ENCODE measurements at places on chromosomes 13 and 19. TPM values are rescaled to one million over a fixed set of nuclear protein-coding genes. Genes with fewer than 3 reads are reported as not detected.

The CAPN12 gene
- not detected for total RNA-seq

The PTH2 gene
- not detected for total RNA-seq

The KLK5 gene
- total RNA-seq = not detected

The CDX2 gene
- 2.4 TPM for total RNA-seq

The SBSN gene
- 0.20 TPM for total RNA-seq

The ATXN8OS gene
- not detected for total RNA-seq

The DACT3 gene
- 7.4 TPM for total RNA-seq

The PPP1R37 gene
- total RNA-seq = 35.8 TPM

The CFAP97D2 gene
- not detected for total RNA-seq

DNA sequence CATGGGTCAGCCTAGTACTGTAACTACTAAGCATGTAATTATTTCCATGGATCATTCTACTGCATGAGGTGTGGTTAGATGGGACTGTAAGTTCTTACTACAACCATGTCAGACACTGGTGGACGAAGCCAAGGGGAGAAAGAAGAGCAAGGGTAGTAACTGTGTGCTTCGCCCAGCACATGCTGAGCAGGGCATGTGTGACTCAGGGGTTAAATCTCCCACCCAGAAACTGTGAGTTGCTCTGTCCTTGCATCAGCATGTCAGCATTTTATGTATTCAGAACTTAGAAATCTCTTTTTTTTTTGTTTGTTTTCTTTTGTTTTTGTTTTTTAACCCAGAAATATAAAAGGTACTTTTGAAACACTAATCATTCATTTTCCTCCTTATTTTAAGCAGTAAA, 436.6 kb upstream of the KLF12 start:
- H3K27me3 ChIP-seq = no peaks in the 10 kb centered on the region
- H3K4me3 ChIP-seq = no peak overlapping the region
- no peaks in the 10 kb centered on the region for H3K36me3 ChIP-seq
- DNase-seq = no peak

DNA sequence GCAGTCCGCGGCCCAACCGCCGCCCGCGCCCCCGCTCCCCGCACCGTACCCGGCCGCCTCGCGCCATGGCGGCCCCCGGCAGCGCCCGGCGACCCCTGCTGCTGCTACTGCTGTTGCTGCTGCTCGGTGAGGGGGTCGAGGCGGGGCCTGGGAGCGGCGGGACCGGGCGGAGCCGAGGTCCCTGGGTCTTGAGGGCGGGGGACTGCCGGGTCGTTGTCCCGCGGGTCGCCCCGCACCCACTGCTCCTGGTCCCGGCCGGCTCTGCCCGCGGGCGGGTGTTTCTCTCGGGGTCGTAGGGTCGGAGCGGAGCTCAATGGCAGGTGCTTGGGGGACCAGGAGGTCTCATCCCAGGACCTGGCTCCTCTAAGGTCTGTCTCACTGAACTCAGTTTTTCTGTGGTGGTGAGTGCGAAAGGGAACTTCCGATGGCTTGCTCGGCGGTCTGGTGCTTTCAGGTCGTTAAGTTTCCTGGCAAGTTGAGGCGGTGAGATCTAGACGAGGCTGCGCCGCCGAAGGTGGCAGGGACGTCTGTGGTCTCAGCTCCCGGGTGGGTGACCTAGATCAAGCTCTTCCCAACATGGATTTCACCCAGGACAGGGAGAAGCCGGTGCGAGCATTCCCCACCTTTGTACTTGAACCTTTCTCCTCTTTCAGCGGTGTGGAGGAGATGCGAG, 467 bp downstream of the LAMP1 start:
- peaks cover 28% of the 10 kb centered on the region for H3K27me3 ChIP-seq
- peaks cover 22% of the 10 kb centered on the region for H3K4me1 ChIP-seq
- peaks cover 4% of the 10 kb centered on the region for H3K36me3 ChIP-seq
- peak overlapping the region; percentile 94 for H3K27ac ChIP-seq
- no peak for DNase-seq
- H3K4me3 ChIP-seq = peak overlapping the region; percentile 95

- peaks cover 59% of the 10 kb centered on the region for H3K4me1 ChIP-seq
- H3K36me3 ChIP-seq = no peaks in the 10 kb centered on the region
- DNase-seq = no peak
- H3K27me3 ChIP-seq = no peaks in the 10 kb centered on the region
Measured at GRCh38 chr13:52783943-52784342, 44.3 kb upstream of the CNMD start.

DNA sequence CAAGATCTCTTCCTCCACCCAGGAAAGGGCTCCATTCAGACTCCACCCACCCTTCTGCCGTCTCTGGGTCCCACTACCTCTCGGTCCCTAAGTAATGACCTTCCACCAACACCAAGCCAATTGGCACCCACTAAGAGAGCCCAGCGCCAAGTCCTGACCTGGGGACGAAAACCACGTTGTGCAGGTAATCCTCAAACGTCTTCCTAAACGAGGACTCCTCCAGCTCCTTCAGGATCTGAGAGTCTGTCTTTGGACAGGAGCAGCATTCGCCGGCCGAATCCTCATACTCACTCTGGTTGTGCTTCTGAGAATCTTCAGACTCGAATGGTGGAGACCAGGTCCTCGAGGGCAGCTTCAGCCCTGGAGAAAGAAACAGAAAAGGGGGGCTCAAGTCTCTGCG, 83.1 kb downstream of the ZNF557 start:
- peaks cover 5% of the 10 kb centered on the region for H3K36me3 ChIP-seq
- peak overlapping the region; percentile 21 for H3K27ac ChIP-seq
- H3K27me3 ChIP-seq = no peaks in the 10 kb centered on the region
- H3K4me1 ChIP-seq = no peaks in the 10 kb centered on the region

- H3K27me3 ChIP-seq = no peaks in the 10 kb centered on the region
- no peak for DNase-seq
- no peak overlapping the region for H3K27ac ChIP-seq
- H3K4me3 ChIP-seq = no peak overlapping the region
Measured at GRCh38 chr13:59086147-59086546, 1077.6 kb downstream of the DIAPH3 start.

GRCh38 chr19:35249146-35249847, 495 bp downstream of the LSR start:
- H3K4me1 ChIP-seq = peaks cover 20% of the 10 kb centered on the region
- H3K27ac ChIP-seq = no peak overlapping the region
- peaks cover 76% of the 10 kb centered on the region for H3K27me3 ChIP-seq

DNA sequence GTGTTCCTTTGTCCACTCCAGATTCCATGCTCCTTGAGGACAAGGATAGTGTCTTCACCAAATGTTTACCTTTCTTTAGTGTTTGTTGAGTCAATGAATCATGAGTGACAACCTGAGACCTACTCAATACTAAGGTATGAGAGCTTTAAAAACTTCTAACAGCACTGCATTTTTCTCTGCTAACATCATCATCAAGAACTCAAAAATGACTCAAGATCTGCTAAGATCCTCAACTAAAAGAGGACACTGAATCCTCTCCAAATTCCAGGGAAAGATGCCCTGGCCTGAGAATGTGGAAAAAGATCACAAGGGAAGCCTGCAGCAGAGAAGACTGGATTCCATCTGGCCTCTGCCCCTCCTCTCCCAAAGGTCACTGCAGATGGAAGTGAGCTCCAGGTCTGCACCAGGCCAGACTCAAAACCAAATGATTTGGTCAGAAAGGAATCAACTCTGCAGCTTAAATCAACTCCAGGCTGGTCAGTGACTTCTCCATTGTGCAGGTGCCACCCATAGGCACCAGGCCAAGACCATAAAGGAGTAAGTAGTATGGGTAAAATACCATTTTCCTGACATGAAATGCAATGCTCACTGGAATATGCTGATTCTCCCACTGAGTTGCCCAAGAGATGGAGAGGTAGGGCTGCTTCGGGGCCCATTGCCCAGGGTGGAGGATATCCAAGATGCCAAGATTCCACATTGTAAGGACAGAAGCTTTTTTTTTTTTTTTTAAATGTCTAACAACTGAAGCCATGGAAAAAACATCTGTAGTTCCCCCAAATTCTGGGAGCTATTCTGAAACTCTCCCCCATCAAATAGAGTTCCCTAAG, 89.5 kb upstream of the DOCK9 start:
- no peaks in the 10 kb centered on the region for H3K27me3 ChIP-seq
- H3K36me3 ChIP-seq = no peaks in the 10 kb centered on the region
- no peak for DNase-seq
- no peaks in the 10 kb centered on the region for H3K4me1 ChIP-seq

DNA sequence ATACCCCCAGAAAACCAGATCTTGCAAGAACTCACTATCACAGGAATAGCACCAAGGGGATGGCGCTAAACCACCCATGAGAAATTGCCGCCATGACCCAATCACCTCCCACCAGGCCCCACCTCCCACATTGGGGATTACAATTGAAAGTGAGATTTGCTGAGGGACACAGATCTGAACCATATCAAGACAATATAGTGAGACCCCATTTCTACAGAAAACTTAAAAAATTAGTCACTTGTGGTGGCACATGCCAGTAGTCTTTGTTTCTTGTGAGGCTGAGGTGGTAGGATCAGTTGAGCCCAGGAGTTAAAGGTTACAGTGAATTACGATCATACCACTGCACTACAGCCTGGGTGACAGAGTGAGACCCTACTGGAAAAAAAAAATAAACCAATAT, 9.7 kb downstream of the DNAJC15 start:
- H3K27ac ChIP-seq = no peak overlapping the region
- peaks cover 16% of the 10 kb centered on the region for H3K4me1 ChIP-seq
- H3K27me3 ChIP-seq = no peaks in the 10 kb centered on the region
- H3K4me3 ChIP-seq = no peak overlapping the region

- H3K27ac ChIP-seq = no peak overlapping the region
- H3K27me3 ChIP-seq = no peaks in the 10 kb centered on the region
- DNase-seq = no peak
- no peak overlapping the region for H3K4me3 ChIP-seq
- H3K4me1 ChIP-seq = peaks cover 29% of the 10 kb centered on the region
- peaks cover 2% of the 10 kb centered on the region for H3K36me3 ChIP-seq
Measured at GRCh38 chr19:17486545-17487240, 16.4 kb downstream of the SLC27A1 start.

DNA sequence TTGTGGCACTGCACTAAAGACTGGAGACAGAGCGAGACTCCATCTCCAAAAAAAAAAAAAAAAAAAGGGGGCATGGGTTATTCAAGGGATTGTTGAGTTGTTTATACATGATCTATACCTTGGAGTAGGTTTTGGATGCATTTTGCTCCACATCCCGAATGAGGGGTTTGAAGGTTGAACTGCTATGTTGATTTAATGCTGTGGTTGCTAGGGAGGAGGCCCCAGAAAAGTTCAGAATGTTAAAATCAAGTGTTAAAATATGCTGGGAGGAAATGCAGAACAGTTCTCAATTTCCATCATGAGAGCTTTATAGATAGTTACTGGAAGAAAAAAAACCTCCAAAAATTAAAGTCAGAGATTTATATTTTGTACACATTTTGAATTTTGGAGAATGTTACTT, 116.5 kb downstream of the DNAJC15 start:
- no peaks in the 10 kb centered on the region for H3K27me3 ChIP-seq
- H3K4me3 ChIP-seq = no peak overlapping the region
- no peaks in the 10 kb centered on the region for H3K36me3 ChIP-seq

- no peak overlapping the region for H3K27ac ChIP-seq
- H3K36me3 ChIP-seq = peaks cover 2% of the 10 kb centered on the region
- no peaks in the 10 kb centered on the region for H3K4me1 ChIP-seq
- H3K27me3 ChIP-seq = no peaks in the 10 kb centered on the region
- DNase-seq = no peak
Measured at GRCh38 chr13:59157181-59157580, 1006.5 kb downstream of the DIAPH3 start.

DNA sequence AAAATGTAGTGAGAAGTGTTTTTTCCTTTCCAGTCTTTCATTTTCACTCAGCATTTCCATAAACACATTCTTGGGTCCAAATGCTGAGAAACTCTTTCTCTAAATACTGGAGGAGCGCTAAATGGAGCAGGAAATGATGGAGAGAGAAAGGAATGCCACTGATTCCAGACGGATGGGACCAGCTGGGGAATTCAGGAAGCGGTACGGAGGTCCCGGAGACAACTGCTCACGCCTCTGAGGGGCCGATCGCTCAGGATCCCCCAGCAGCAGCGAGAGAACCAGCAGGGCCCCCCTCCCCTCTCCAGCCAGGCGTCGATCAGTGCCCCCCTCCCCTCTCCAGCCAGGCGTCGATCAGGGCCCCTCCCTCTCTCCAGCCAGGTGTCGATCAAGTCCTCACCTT, 13.2 kb downstream of the RASA3 start:
- no peak for DNase-seq
- H3K27ac ChIP-seq = peak overlapping the region; percentile 91
- H3K4me3 ChIP-seq = peak overlapping the region; percentile 34
- peaks cover 4% of the 10 kb centered on the region for H3K36me3 ChIP-seq
- H3K4me1 ChIP-seq = peaks cover 58% of the 10 kb centered on the region

DNA sequence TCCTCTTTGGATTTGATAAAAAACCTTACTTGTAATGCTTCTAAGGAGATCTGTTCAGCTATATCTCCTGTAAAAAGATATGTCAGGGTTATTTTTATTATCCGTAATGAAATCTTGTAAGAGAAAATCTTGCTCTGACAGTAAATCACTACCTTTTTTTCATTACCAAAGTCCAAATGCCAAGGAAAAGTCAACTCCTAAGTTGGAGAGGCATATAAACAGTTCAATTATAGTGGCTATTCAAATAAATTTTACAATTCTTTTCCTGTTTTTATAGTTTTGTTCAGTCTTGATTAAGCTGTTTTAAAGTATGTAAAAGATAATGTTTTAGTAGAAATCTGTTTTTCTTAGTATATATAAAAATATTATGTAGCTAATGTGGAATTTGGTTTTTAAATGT, 9.0 kb downstream of the KCTD4 start:
- H3K36me3 ChIP-seq = peaks cover 7% of the 10 kb centered on the region
- H3K4me1 ChIP-seq = peaks cover 6% of the 10 kb centered on the region
- no peak overlapping the region for H3K27ac ChIP-seq
- no peak for DNase-seq
- no peaks in the 10 kb centered on the region for H3K27me3 ChIP-seq

- peaks cover 38% of the 10 kb centered on the region for H3K4me1 ChIP-seq
- H3K36me3 ChIP-seq = no peaks in the 10 kb centered on the region
Measured at GRCh38 chr19:55119053-55119452, 1.6 kb upstream of the PPP1R12C start.

DNA sequence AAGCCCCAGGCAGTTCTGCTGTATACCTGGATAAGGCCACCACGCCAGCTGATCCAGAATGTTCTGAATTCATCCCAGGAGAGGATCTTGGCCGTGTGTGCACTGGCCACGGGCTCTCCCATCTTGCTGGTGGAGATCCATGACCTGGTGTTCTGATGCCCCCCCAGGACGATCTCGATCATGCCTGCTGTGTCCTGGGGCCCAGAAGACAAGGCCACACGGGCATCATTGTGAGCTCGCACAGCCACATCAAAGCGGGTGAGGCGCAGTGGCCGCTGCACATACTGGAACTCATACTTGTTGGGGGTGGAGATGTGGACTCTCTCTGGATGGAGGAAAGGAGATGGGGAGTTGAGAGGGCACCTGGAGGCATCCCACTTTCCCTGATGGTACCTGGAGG, 40.1 kb downstream of the F2RL3 start:
- no peak overlapping the region for H3K27ac ChIP-seq
- H3K27me3 ChIP-seq = no peaks in the 10 kb centered on the region
- DNase-seq = no peak
- peaks cover 37% of the 10 kb centered on the region for H3K36me3 ChIP-seq
- no peaks in the 10 kb centered on the region for H3K4me1 ChIP-seq

DNA sequence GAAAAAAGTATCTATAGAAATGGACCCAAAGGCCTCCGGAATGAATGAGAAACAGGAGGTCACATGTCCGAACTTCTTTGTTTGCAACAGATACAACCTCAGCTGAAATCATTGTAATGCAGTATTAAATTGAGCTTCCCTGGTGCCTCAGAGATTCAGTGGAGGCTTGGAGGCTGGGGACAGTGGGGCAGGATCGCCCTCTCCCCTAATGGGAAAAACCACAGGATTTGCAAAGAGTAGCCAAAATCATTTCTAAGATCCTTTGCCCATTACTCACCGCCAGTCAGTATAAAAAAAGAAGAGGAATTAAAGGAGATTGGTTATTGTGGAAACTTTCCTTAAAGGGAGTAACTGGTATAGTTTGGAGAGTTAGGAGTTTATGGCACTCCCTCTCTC, 30.4 kb upstream of the IRS2 start:
- H3K27ac ChIP-seq = no peak overlapping the region
- H3K4me3 ChIP-seq = no peak overlapping the region
- no peak for DNase-seq
- H3K4me1 ChIP-seq = peaks cover 19% of the 10 kb centered on the region
- no peaks in the 10 kb centered on the region for H3K36me3 ChIP-seq
- H3K27me3 ChIP-seq = no peaks in the 10 kb centered on the region
